ENCODE measurements at places on chromosomes 7 and 10.

DNA sequence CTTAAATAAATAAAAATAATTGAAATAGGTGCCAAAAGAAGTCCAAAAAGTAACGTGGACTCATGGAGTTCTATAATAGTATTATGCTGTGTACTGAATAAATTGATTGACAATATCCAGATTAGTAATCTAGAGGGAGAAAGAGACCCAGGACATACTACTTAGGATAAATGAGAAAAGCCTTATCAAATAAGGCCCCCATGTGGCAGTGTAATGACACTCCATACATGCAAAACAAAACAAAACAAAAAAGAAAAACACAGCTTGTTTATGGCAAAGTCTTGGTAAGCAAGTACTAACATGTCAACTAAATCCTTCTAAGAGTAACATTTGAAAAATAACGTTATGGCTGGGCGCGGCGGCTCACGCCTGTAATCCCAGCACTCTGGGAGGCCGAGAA lies 3.6 kb upstream of the RUNDC3B start:
- no peak for DNase-seq

- DNase-seq, result no peak
These were observed 1158.5 kb upstream of the C7orf33 start for GRCh38 chr7:147432079-147432478.

GRCh38 chr7:36192053-36192824 lies 39.2 kb downstream of the EEPD1 start:
- no peak for DNase-seq

- DNase-seq, result no peak
These were observed 65.9 kb upstream of the CC2D2B start for GRCh38 chr10:95841661-95842498.

DNA sequence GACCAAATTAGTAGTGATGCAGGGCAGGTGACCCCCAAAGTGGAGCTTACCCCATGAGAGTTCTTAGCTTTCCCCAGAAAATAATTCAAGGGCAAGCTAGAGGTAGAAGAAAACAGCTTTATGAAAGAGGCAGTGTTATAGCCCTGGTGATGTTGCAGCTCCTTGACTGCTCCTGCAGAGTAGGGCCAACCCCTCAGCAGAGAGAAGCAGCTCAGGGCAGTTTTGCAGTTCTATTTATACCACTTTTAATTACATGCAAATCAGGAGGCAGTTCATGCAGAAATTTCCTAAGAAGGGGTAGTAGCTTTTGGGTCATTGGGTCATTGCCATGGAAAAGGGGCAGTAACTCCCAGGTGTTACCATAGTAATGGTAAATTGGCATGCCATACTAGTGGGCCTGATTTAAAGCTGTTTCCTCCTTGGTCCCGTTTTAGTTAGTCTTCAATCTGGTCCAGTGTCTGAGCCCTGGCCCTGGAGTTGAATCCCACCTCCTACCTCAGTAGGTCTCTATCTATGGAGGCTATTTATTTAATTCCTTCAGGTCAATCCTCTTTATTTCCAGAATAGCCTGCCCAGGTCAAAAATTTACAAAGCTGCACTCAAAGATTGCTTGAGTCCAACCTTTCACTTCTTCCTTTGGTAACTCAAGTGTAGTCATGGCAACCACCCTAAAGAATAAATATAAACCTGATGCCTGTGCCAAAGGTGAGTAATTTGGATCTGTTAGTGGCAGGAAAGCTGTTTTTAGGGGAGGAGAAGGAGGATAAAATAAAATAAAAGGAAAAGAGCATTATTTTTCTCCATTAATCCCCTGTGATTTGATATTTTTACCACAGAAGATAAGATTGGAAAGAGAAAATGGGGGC lies 29.5 kb downstream of the PLXDC2 start:
- DNase-seq, result no peak
